ENCODE measurements at places on chromosomes 7 and 10.

GRCh38 chr7:135300913-135301765 lies 67.5 kb downstream of the STRA8 start:
- peak; percentile 47 for DNase-seq

DNA sequence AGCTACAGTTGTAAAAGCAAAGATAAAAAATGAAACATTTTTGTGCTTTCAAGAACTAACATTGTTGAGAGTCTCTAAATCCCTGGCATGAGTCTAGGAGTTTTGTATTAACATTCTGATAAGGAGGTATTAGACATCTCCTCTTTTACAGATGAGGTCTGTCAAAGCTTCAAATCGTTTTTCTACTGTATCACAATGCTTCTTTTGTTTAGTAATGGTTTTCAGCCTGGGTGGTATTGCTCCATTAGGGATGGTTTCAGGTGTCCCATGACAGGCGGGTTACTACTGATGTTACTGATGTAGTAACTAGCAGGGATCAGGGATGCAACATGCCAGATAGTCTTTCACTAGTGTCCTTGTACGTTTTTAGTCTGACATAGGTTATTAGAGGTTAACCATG lies 27.4 kb downstream of the STAM start:
- DNase-seq = peak; percentile 25

GRCh38 chr7:18754766-18755165 lies 259.2 kb downstream of the HDAC9 start:
- no peak for DNase-seq

GRCh38 chr7:155829796-155830470 lies 17.7 kb upstream of the SHH start:
- DNase-seq = no peak
